ENCODE measurements at places on chromosomes 2 and 18. TPM values are rescaled to one million over a fixed set of nuclear protein-coding genes. Genes with fewer than 3 reads are reported as not detected.

Gene HYCC2
- total RNA-seq: 7.8 TPM

Gene SLC40A1
- total RNA-seq: 37.4 TPM

Gene CHRND
- 83.7 TPM for total RNA-seq

Gene HRH4
- 0.09 TPM for total RNA-seq

DNA sequence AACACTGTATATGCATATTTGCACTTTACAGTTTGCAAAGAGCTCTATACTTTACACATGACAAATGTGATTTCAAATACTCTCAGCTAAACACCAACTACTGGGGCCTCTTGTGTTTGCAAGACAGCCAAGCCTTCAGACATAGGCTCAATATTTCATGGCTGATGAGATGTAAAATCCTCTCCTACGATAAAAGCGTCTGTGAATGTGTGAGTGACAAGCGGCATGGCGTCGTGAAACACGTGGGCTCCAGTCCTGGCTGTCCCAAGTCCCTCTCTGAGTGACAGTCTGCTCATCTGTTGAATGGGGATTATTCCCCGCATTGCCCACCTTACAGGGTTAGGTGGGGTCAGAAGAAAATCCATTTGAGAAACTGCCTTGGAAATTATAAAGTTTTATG lies 489.8 kb downstream of the RNF144A start:
- no peak for DNase-seq

GRCh38 chr2:120686511-120687168 lies 49.0 kb upstream of the GLI2 start:
- DNase-seq: no peak

DNA sequence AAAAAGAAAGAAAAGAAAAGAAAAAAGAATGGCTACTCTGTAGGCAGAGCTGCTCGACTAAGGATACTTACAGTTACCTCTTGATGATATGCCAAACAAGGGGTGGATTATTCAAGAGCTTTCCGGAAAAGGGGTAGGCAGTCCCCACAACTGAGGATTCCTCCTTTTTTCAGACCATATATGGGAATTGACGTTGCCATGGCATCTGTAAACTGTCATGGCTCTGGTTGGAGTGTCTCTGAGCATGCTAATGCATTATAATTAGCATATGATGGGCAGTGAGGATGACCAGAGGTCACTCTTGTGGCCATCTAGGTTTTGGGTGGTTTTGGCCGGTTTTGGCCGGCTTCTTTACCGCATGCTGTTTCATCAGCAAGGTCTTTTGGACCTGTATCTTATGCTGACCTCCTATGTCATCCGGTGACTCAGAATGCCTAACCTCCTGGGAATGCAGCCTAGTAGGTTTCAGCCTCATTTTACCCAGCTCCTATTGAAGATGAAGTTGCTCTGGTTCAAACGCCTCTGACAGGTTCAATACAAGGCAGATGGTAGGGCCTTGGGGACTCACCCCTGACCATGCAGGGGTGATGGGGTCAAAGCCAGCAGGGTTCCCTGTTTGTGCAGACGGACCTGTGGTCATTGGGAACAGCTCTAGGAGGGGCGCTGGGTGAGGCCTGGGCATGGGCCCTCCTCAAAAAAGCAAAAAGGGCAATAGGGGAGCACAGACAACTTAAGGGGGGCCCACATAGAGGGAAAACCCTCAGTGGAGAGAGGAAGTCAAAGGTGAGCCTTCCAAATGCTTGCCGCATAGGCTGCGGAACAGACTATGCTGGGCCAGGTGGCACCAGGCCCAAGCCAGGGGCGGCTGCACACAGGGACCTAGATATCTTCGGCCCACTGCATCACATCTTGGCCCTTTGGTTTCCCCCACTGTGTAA lies 251.2 kb upstream of the RAB6C start:
- DNase-seq: no peak

GRCh38 chr2:152466041-152466440 lies 131.1 kb downstream of the FMNL2 start:
- no peak for DNase-seq

DNA sequence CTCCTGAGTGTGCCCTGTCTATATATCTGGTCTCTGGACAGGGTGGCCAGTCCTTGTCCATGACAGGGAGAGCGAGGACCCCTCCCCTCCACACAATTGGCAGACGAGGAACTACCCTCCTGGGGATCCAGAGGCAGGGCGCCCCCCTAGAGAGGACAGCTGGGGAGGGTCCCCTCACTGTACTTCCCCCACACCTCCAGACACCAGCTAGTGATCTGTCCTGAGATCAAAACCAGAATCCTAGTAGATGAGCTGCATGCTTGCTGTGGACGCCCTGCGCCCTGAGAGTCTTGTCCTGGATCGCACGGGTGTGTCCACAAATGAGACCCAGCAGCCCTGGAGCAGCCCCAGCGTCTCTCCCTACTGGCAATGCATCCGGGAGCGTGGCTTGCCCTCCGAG lies 83.4 kb upstream of the PXDN start:
- no peak for DNase-seq

GRCh38 chr2:40741532-40741931 lies 289.6 kb upstream of the SLC8A1 start:
- no peak for DNase-seq

DNA sequence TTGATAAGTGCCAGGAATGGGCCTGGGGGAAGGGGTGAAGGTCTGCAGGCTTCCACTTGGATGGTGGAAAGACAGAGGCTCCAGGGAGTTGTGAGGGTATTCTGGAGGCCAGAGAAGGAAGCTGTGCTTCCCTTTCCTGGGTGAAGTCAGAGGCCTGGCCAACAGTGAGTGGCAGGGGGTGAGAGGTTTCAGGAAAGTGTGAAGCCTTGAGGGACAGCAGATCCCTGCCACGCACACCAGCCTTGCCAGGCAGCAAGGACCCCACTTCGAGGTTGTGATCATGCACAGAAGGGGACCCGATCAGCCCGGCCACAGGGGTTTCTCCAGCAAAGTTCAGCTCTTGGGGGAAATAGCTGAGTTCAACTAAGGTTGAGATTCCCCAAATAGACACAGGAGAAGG lies 66.5 kb downstream of the SMAD7 start:
- no peak for DNase-seq

DNA sequence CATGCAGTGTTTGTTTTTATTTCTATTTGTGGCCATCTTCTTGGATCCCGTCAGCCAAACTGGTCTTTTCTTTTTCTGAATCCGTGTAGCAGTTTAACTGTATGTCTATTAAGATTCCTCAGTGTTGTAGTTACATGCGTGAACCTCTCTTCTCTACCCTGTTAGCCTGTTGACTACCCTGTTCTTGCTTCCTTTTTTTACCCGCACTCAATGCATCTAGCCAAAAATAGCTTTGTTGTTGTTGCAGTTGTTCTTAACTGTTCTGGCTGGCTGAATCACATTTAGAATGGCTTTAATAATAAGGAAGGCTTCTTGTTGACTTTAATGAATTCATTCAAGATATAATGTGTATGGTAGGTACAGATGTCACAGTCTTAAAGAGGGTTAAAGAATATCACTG lies 137.1 kb downstream of the LCLAT1 start:
- peak; percentile 33 for DNase-seq

GRCh38 chr2:209614690-209615369 lies 156.8 kb upstream of the UNC80 start:
- peak; percentile 7 for DNase-seq

GRCh38 chr2:216588861-216589710 lies 44.1 kb upstream of the IGFBP2 start:
- DNase-seq: no peak

- no peak for DNase-seq
Observed at GRCh38 chr18:63031375-63031774, 288.2 kb downstream of the BCL2 start.

GRCh38 chr2:8575834-8576423 lies 105.9 kb upstream of the ID2 start:
- no peak for DNase-seq

- DNase-seq: peak; percentile 54
Observed at GRCh38 chr2:217964275-217965161, 38.3 kb downstream of the TNS1 start.

DNA sequence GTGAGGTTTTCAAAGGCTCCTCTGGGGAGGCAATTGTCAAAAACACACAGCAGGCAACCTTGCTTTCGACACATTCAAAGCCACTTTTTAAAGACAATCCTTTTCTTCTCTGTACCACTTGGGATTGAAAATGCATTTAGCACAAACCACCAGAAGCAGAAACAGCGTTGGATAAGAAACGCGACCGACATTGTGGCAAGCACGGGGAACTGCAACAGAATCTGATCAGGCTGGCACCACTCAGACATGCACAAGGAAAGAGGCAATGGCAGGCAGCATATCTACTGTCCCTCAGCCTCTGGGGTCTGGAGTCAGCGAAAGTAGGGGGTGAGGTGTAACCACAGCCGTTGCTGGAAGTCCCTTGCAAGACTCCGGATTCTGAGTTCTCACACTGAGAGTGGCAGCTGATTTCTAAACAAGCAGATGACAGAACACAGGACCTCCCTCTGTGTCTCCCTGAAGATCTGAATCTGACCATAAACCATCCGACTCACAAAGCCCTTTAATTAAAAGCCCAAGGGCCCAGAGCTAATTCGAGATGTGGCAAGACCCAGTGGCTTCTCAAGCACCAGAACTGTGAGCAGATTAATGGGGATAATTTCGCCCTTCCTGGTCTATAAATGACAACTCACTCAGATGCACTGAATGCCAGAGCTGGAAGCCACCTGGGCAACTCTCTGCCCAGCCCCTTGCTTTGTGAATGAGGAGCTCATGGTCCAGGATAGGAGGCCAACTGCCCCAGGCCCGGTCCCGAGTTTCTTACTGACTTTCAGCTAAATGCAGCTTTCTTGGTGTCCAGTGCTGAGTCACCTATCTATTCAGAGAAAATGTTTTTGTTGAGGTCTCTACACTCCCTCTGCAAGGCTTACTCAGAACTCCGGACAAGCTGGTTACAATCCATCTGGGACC lies 29.6 kb downstream of the CYRIA start:
- no peak for DNase-seq

- no peak for DNase-seq
Observed at GRCh38 chr2:178811901-178812300, 4.7 kb upstream of the TTN start.

GRCh38 chr18:12017081-12017480 lies 35.8 kb downstream of the IMPA2 start:
- no peak for DNase-seq

- DNase-seq: no peak
Observed at GRCh38 chr2:124209441-124209840, 184.4 kb downstream of the CNTNAP5 start.
